ENCODE measurements at places on chromosomes 11 and 22.

GRCh38 chr22:41862530-41863266, 29.8 kb downstream of the SREBF2 start:
- no peak for DNase-seq

GRCh38 chr11:11940551-11940950, 67.9 kb downstream of the DKK3 start:
- DNase-seq, result no peak

DNA sequence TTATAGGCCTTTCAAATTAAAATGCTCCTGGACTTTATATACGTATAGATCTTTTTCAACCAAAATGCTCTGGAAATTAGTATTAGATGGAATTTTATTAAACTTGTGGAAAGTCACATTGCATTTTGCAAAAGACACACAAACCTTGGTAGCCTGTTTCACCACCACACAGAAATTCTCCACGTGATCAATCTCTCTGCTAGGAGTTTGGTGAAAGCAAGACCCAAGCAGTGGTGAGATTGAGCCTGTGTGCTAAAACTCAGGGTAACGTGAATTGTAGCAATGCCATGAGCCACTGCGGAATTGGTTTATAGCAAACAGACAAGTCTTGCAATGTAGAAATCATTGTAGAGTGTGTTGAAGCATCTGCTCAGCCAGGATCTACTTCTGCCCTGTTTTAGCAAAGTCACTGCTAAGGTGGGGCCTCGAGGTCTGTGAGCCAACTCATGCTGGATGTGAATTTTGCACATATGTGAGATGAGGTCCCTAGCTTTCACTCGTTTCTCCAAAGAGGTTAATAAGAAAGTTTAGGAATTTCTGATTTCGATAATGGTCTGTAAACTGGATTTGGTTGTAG, 184.8 kb downstream of the DBX1 start:
- DNase-seq, result no peak

DNA sequence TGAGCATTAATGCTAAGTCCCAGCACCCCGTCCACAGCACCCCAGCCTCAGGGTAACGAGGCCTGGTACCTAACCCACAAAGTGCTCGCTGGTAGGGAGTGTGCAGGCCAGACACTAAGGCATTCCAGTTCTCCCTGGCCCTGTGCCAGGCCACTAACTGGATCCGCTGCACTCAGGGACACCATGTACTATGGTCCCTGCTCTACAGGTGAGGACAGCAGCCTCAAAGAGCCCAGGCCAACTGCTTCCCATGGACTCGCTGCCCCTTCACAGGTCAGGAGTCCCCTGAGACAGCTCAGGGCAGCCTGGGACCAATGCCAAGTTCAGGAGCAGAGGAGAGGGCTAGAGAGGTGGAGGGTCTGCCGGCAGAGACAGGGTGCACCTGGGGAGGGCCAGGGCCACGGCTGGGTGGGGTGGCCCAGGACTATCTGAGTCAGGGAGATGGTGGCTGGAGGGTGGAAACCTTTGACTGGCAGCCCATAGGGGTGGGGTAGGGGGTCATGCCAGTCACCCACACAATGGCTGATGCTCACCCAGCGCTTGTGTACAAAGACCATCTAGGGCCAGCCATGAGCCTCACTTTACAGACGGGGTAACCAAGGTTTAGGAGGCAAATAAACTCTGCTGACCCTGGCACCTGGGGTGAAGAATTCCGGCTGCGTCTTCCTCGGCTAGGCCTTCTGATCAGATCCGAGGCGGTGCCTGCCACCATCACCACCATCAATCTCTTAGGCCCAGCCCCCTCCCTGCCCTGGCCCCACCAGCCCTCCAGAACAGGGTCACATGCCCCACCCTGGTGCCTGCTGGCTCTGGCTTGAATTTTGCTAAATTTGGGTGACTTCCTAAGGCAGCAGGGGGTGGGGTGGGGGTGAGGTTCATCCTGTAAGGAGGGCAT, 5.6 kb downstream of the OSBPL5 start:
- no peak for DNase-seq

GRCh38 chr11:103773059-103773458, 263.4 kb upstream of the DDI1 start:
- peak; percentile 98 for DNase-seq

DNA sequence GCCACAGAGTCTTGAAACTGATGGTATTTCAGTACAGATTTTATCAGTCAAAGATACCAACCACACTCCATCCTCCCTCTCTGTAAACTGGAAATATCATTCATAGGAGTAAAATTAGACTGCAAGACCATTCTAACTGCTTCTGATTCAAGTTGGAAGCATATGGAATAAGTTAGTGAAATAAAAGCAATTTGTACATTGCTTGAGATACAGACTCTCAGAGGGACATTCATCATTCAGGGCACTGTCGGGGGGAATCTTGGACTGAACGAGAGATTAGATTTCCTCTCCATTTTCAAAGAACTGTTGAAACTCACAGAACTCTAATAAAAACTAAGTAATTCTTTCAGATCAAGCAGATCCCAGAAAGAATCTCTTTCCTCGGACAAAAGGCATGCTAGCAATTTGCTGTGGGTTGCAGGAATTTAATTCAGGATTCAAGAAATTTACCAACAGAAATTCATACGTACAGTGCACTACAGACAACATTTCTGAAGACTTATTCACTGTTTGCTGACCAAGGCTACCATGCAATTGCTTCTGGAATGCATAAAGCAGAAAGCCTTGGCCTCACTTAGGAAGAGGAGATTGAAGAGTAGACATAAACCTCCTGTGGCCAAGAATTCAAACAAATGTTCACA, 34.1 kb downstream of the PAMR1 start:
- DNase-seq, result peak; percentile 95

GRCh38 chr11:85766721-85767161, 44.2 kb downstream of the SYTL2 start:
- DNase-seq, result no peak

- DNase-seq, result peak; percentile 69
Observed at GRCh38 chr11:14417186-14417585, 58.2 kb upstream of the RRAS2 start.

GRCh38 chr11:45622861-45623260, 42.6 kb downstream of the CHST1 start:
- no peak for DNase-seq

DNA sequence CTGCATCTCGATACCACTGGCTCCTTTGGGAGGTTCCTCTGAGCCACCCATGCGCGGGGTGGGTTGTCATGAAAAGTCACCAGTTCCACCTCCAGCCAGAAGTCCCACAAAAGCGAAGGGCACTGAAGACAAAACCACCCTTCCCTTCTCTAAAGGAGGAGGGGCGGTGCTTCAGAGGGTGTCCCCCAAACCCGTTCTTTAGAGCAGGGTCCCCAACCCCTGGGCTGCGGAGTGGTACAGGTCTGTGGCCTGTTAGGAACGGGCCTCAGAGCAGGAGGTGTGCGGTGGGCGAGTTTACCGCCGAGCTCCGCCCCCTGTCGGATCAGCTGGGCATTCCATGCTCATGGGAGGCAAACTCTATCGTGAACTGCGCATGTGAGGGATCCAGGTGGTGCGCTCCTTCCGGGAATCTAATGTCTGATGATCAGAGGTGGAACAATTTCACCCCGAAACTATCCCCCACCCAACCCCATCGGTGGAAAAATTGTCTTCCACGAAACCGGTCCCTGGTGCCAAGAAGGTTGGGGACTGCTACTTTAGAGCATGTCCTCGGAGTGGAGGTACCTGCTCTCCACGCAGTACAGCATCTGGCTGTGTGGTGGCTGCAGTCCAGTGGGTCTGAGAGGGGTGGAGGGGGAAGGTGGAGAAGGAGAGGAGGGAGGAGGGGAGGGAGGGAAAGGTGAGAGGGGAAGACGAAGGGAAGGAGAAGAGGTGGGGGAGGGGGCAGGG, 72.9 kb upstream of the SEPTIN5 start:
- DNase-seq, result no peak

- no peak for DNase-seq
Observed at GRCh38 chr22:42817556-42817955, 39.5 kb downstream of the ARFGAP3 start.

- DNase-seq, result no peak
Observed at GRCh38 chr11:2940921-2941821, 12.0 kb upstream of the PHLDA2 start.

- no peak for DNase-seq
Observed at GRCh38 chr11:69509381-69509780, 27.9 kb downstream of the LINC01488 start.

GRCh38 chr11:103070142-103070541, 21.8 kb downstream of the DCUN1D5 start:
- no peak for DNase-seq

- no peak for DNase-seq
Observed at GRCh38 chr11:123247813-123248379, 52.8 kb upstream of the CLMP start.

GRCh38 chr22:33180356-33180755, 122.2 kb upstream of the SYN3 start:
- DNase-seq, result no peak

DNA sequence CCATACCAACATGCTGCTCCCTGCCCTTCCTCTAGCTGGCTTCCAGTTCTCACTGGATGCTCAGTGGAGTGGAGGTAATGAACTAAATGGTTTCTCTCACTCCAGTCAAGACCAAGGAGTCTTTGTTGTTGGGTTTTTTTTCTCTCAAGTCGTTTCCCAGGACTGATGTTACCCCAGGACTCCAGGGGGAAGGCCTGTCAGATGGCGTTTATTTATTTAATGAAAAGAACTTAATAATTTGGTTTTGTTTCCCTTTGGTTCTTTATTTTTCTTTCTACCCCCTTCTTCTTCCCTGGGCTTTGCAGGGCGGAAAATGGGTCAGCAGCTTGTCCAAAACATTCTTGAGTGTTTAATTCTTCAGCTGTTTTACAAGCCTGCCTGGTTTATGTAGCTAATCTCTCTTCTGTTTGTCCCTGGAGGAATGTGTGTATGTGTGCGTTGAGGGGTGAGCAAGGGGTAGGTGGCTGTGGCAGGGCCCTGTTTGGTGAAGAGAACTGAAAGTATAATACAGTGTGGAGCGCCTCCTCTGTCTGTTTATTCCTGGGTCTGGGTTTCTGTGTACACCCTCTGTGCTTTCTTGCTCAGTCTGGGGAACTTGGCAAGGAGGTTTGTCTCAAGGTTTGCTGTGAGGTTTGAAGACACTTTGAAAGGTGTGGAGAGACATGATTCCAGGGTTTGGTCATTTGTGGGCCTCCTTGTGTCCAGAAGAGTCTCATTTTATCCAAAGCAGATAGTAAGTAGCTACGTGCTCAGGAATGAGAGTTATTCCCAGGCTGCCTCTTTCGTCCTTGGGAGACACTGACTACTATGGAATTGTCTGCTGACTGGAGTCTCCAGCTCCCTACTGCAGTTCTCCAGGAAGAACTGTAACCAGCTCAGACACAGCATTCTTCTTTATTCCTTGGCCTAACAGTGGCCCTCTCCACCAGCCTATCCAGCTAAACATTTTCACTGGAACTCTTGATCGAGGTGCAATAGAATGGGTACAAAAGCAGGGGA, 175.5 kb downstream of the ADAMTS15 start:
- DNase-seq, result peak; percentile 40

- DNase-seq, result no peak
Observed at GRCh38 chr11:94925422-94926270, 47.7 kb downstream of the CWC15 start.

DNA sequence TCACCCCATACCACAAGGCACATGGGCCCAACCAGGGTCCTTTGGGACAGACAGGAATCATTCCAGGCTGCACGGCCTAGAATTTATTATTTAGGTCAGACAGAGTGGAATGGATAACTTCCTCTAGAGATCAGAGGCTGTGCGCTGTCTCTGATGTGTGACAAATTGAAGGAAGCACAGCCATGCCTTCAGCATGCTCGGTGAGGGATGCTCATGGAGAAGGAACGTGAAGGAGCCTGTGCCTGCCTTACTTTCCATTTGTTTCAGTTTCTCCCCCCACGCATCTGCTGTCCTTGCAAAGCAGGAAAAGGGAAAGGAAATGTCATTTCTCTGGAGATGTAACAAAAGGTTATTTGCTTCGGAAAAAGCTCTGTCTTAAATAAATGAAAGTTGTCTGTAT, 644.1 kb downstream of the OPCML start:
- DNase-seq, result no peak

GRCh38 chr11:121372028-121372427, 79.5 kb downstream of the SC5D start:
- no peak for DNase-seq

DNA sequence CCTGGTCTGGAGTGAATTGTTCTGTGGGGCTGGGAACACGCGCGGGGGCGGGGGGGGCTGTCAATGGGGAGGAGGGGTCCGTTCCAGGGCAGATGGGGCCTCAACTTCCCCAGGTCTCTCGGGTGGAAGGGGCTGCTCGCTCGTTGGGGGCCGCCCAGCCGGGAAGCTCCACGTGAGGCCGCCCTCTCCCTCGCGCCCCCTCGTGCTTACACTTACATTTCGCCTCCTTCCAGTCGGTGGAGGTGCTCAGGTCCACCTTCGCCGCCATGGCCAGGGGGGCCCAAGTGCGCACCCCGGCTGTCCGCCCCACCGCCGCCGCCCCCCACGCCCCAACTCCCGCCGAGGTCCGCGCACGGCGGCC, 452 bp downstream of the MACROD1 start:
- DNase-seq, result no peak

DNA sequence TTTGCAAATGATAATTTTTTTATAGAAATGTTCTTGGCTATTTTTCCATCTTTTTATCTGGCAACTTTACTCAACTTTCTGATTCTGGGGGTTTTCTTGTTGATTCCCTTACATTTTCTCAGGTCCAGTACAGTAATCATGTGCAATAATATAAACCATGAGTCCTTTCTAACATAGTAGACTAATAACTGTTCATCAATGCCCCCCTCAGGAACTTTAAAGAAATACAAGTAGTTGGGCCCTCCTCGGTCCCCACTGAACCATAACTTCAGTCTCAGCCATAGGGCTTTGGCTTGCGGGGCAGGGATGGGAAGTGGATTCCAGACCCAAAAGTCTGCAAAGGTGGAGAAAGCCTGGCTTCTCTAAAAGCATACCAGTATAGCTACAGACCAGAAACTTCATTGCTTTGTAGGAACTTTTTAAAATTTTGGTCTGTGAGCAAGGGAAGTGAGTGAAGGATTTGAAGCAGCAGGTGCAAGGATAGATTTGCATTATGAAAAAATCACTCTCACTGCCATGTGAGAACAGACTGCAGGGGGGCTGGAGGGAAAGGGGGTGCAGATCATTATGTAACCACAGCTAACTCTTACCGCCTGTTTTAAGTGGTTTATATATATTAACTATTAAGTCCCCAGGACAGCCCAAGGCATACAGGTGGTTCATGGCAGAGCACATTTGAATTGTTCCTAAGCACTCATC, 10.4 kb upstream of the TUB start:
- peak; percentile 75 for DNase-seq

DNA sequence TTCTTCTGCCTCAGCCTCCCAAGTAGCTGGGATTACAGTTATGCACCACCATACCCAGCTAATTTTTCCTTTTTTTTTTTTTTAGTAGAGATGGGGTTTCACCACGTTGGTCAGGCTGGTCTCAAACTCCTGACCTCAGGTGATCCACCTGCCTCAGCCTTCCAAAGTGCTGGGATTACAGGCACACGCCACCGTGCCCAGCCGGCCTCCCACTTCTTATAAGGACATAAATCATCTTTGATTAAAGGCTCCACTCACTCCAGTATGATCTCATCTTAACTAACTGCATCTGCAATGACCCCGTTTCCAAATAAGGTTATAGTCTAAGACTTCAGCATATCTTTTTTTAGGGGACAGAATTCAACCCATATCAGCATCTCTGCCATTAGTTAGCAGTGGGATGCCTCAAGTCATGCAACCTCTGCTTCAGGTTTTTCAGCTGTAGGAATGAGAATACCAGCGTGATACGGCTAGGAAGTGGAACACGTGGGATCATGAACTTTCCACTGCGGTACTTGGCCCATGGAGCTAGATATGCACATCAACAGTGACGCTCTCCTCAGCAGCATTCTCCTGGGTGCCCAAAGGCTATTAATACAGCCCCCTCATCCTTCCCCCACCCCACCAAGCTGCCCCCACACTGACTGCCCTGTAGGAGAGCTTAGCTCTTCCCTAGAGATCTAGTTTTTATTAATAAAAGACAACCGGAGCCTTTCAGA, 41.4 kb downstream of the MCHR1 start:
- peak; percentile 16 for DNase-seq

Measured in fibroblast of the aortic adventitia (primary cell).